Calu3 (cell line): ENCODE measurements at places on chromosomes 1 and 21. TPM values are rescaled to one million over a fixed set of nuclear protein-coding genes. Genes with fewer than 3 reads are reported as not detected.

DNA sequence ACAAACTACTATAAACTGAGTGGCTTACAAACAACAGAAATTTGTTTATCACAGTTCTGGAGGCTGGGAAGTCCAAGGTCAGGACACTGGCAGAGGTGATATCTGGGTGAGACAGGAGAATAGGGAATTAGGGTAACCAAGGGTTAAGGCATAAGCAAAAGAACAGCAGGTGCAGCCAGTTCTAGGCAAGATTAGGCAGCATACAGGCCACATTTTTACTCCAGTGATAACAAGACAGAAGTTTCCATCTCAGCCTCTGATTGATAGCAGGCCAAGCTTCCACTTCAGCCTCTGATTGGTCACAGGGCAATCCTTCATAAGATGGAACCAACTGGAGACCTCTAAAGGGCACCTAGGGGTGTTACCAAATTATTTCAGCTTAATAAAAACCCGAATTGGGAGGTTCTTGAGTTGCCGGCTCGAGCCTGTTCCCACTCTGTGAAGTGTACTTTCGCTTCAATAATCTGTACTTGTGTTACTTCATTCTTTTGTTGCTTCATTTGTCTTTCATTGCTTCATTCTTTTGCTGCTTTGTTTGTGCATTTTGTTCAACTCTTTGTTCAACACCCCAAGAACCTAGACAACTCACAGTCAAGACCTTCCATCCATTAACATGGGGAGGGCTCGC is 185.6 kb downstream of the TOMM20 start:
- no peaks in the 10 kb centered on the region for H3K27me3 ChIP-seq
- H3K27ac ChIP-seq = no peak overlapping the region
- no peak overlapping the region for H3K4me3 ChIP-seq
- H3K4me1 ChIP-seq = no peaks in the 10 kb centered on the region
- H3K36me3 ChIP-seq = no peaks in the 10 kb centered on the region

- DNase-seq = no peak
- H3K4me1 ChIP-seq = no peaks in the 10 kb centered on the region
Measured at GRCh38 chr1:154265586-154265985, 6.8 kb upstream of the HAX1 start.

DNA sequence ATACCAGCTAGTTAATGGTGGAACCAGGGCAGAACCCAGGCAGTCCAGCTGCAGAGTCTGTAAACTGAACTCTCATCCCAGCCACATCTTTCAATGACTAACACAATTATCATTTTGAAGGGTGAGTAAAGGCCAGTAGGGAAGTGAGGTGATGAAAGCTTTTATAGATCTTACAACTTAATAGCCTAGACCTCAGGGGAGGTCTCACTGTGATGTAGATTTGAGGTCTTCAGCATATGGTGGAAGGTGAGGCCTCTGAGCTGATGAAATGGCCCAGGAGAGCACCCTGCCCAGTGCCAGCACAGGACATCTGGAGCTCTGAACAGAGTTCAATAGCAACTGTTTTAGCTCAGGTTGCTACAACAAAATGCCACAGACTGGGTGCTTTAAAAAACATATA is 44.8 kb upstream of the POU2F1 start:
- no peaks in the 10 kb centered on the region for H3K36me3 ChIP-seq
- no peak overlapping the region for H3K27ac ChIP-seq
- peaks cover 9% of the 10 kb centered on the region for H3K27me3 ChIP-seq
- H3K4me1 ChIP-seq = no peaks in the 10 kb centered on the region

The CAPZA1 gene
- total RNA-seq = 103 and 117 TPM in 2 replicates

DNA sequence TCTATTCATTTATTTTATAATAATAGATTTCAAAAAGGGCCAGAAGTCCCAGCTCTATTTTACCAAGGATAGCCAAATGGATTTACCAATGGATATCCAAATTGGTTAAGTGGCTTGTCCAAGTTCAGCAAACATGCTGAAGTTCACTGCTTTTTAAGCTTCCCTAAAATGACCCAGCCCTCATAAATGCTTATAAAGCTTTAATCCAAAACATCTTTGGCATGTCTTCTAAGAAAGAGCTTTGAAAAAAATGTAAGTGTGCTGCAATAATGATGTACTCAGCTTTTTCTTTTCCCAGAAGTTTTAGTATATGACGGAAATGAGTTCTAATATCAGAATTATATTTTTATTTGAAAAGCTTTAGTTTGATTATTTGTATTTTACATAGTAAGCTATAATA is 451.5 kb upstream of the ADAMTS5 start:
- no peaks in the 10 kb centered on the region for H3K4me1 ChIP-seq
- H3K36me3 ChIP-seq = no peaks in the 10 kb centered on the region
- DNase-seq = no peak
- H3K4me3 ChIP-seq = no peak overlapping the region
- no peaks in the 10 kb centered on the region for H3K27me3 ChIP-seq

The TLCD4 gene
- 34.7 and 52.1 TPM in 2 replicates for total RNA-seq

- no peak overlapping the region for H3K27ac ChIP-seq
- no peak overlapping the region for H3K4me3 ChIP-seq
- peaks cover 97% of the 10 kb centered on the region for H3K27me3 ChIP-seq
- H3K36me3 ChIP-seq = no peaks in the 10 kb centered on the region
Measured at GRCh38 chr1:30123036-30123435, 600.3 kb downstream of the MATN1 start.

The EPHA2 gene
- 130 and 161 TPM in 2 replicates for total RNA-seq

The APOBEC4 gene
- not detected in 2 replicates for total RNA-seq

DNA sequence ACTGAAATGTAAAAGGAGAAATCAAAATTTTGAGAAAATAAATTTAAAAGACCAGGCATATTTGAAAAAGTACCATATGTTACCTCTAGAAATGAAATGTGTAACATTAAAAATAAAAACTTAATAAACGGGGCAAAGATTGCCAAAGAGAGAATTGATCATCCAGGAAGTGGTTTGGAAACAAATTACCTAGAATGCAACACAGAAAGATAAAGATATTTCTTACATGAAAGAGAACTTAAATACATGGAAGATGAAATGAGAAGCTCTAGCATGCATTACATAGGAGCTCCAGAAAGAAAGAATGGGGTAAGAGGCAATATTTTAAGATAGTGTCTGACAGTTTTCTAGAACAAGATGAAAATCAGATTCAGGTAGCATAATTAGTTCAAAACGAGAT is 235.9 kb upstream of the IRF2BP2 start:
- no peaks in the 10 kb centered on the region for H3K36me3 ChIP-seq
- H3K27me3 ChIP-seq = no peaks in the 10 kb centered on the region
- no peak overlapping the region for H3K4me3 ChIP-seq

The SYPL2 gene
- total RNA-seq = 0.20 TPM in 1 of 2 replicates, not detected in the other

GRCh38 chr1:209456878-209457277 is 126.6 kb upstream of the CAMK1G start:
- peaks cover 80% of the 10 kb centered on the region for H3K27me3 ChIP-seq
- H3K36me3 ChIP-seq = no peaks in the 10 kb centered on the region
- no peak overlapping the region for H3K4me3 ChIP-seq

DNA sequence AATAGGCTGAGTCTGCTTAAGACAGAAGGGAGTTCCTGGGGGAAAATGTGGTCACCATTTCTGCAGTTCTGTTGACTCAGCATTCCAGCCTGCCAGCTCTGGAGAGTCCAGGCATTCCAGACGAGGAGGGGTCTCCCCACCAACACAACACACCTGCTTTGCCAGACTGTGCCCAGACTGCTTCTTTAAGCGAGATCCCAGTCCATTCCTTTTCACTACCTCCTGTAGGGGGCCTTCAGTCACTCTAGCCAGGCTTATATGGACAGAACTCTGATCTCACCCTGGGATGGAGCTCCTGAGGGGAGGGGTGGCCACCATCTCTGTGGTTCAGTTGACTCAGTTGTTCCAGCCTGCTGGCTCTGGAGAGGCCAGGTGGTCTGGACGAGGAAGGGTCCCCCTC is 48.5 kb downstream of the UBE2U start:
- no peak overlapping the region for H3K27ac ChIP-seq
- no peak for DNase-seq
- peaks cover 44% of the 10 kb centered on the region for H3K27me3 ChIP-seq
- H3K36me3 ChIP-seq = no peaks in the 10 kb centered on the region
- H3K4me3 ChIP-seq = no peak overlapping the region
- H3K4me1 ChIP-seq = no peaks in the 10 kb centered on the region

- no peaks in the 10 kb centered on the region for H3K4me1 ChIP-seq
- H3K4me3 ChIP-seq = no peak overlapping the region
- H3K27me3 ChIP-seq = no peaks in the 10 kb centered on the region
- no peaks in the 10 kb centered on the region for H3K36me3 ChIP-seq
- H3K27ac ChIP-seq = no peak overlapping the region
- no peak for DNase-seq
Measured at GRCh38 chr1:29052941-29053340, 70.8 kb downstream of the TMEM200B start.

- H3K27me3 ChIP-seq = peaks cover 11% of the 10 kb centered on the region
- H3K27ac ChIP-seq = no peak overlapping the region
Measured at GRCh38 chr21:39114871-39115575, 68.2 kb downstream of the PSMG1 start.

- H3K4me1 ChIP-seq = peaks cover 26% of the 10 kb centered on the region
- H3K4me3 ChIP-seq = no peak overlapping the region
Measured at GRCh38 chr1:155196103-155196892, 11.4 kb downstream of the THBS3 start.

GRCh38 chr1:14881775-14882672 is 271.5 kb upstream of the TMEM51 start:
- H3K4me1 ChIP-seq = no peaks in the 10 kb centered on the region
- H3K27ac ChIP-seq = no peak overlapping the region
- H3K4me3 ChIP-seq = no peak overlapping the region
- H3K36me3 ChIP-seq = no peaks in the 10 kb centered on the region

The ELAPOR1 gene
- total RNA-seq = 0.45 TPM in 1 of 2 replicates, not detected in the other

The AADACL3 gene
- total RNA-seq = not detected in 2 replicates

DNA sequence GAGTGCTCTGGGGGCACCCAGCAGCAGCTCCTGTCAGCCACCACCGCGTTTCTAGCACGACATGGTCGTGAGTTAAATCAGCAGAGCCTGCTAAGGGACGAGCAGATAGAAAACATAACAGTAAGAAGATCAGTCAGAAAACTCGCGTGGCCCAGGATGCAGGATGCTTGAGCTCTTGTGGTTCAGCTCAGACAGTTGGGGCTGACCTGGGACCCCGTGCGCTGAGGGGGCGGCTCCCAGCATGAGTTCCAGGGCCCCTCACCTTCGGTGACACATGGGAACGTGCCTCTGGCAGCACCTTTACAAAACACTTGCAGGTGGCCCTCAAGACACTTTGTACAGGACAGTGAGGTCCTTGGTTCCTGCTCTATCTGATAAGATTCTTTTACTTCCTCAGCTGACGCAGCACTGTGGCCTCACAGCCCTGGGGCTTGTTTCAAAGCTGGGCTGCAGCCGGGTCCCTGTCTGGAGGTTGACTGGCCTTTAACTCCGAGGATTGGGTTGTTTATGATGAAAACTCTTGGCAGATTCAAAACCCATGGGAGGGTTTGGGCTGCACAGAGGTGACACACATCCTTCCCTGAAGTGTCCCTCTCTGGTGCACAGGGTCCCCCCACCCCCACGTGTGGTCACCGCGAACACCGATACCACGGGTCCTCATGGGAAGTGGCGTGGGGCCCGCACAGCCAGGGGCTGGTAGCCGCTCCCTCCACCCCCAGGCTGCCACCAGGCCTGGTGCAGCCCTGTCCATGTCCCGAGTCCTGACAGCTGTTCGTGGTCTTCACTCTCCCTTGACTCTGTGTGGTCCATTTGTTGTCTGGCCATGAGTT is 65.3 kb upstream of the COL6A1 start:
- H3K4me1 ChIP-seq = no peaks in the 10 kb centered on the region
- H3K36me3 ChIP-seq = no peaks in the 10 kb centered on the region
- no peak overlapping the region for H3K27ac ChIP-seq
- no peak for DNase-seq

GRCh38 chr1:12456979-12457378 is 161.0 kb downstream of the DHRS3 start:
- peaks cover 11% of the 10 kb centered on the region for H3K36me3 ChIP-seq
- no peak for DNase-seq
- H3K4me3 ChIP-seq = no peak overlapping the region
- H3K27ac ChIP-seq = peak overlapping the region; percentile 5
- no peaks in the 10 kb centered on the region for H3K27me3 ChIP-seq

The TCEANC2 gene
- total RNA-seq = 5.9 and 8.4 TPM in 2 replicates

The NBPF20 gene
- total RNA-seq = 5.3 and 5.7 TPM in 2 replicates

DNA sequence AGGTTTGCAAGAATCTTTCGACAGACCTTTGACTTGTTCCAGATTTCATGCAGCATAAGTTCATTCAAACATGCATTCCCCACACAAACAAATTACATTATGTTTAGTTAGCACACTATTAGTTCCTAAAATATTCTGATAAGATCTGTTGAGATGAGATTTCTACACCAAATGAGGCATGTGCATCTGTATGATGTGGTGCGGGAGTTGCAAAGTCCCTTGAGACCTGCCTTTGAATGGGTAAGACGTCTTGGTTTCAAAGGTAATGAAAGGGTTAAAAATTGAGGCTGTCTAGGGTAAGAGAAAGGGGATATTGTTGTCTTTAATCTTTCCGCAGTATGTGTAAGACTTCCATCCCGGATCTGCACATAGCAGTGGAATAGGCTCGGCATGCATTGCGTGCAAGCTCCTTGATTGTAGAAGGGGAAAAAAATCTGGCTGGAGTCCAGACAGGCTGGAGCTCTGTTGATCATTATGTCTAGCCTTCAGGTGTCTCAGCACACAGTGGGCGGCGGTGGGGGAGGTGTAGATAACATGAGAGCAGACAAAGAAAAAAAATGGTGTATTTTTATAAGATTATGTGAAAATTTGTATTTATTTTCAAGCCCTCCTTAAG is 296.6 kb downstream of the PTPRC start:
- no peaks in the 10 kb centered on the region for H3K27me3 ChIP-seq
- no peak overlapping the region for H3K4me3 ChIP-seq
- peaks cover 10% of the 10 kb centered on the region for H3K36me3 ChIP-seq
- DNase-seq = peak; percentile 97
- H3K4me1 ChIP-seq = peaks cover 3% of the 10 kb centered on the region

GRCh38 chr1:181551754-181552153 is 68.4 kb downstream of the CACNA1E start:
- H3K4me1 ChIP-seq = no peaks in the 10 kb centered on the region
- H3K4me3 ChIP-seq = no peak overlapping the region

The ZNF678 gene
- 6.5 and 7.0 TPM in 2 replicates for total RNA-seq

The TSACC gene
- total RNA-seq = 1.4 and 2.0 TPM in 2 replicates

The PLPPR5 gene
- not detected in 2 replicates for total RNA-seq

DNA sequence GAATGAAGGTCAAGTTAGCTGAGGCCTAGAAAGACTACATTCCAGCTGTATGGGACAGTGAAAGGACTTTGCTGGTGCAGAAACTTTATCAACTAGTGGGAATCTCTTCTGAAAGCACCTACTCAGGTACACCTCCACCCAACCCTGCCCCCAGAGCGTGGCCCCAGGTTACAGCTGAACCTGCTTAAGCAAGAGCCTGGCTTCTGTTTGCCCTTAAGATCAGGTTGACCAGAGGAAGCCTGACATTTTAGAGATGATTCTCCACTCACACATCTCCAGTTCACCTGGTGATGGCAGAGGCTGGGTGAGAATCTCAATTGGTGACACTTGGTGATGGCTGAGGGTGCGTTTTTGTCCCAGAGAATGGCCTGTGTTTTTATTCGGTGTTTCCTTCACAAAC is 24.0 kb downstream of the ELAPOR1 start:
- H3K4me1 ChIP-seq = peaks cover 11% of the 10 kb centered on the region
- no peak overlapping the region for H3K27ac ChIP-seq
- no peaks in the 10 kb centered on the region for H3K27me3 ChIP-seq
- no peak for DNase-seq

DNA sequence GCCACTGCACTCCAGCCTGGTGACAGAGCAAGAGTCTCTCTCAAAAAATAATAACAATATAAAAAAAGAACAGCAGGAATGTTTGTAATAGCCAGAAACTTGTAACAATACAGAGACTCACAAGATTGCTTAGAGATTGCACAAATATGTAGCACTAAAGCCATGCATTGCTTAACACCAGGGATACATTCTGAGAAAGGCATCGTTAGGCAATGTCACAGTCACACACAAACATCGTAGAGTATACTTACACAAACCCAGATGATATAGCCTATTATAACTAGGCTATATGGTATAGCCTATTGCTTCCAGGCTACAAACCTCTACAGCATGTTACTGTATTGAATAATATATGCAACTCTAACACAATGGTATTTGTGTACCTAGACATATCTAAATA is 45.3 kb downstream of the GPATCH2 start:
- H3K27ac ChIP-seq = no peak overlapping the region
- no peak for DNase-seq
- H3K4me1 ChIP-seq = no peaks in the 10 kb centered on the region
- H3K4me3 ChIP-seq = no peak overlapping the region
